ENCODE measurements at places on chromosomes 3 and 15.
A peak's percentile ranks its signal among the peaks of the same experiment; 100 is the strongest.

DNA sequence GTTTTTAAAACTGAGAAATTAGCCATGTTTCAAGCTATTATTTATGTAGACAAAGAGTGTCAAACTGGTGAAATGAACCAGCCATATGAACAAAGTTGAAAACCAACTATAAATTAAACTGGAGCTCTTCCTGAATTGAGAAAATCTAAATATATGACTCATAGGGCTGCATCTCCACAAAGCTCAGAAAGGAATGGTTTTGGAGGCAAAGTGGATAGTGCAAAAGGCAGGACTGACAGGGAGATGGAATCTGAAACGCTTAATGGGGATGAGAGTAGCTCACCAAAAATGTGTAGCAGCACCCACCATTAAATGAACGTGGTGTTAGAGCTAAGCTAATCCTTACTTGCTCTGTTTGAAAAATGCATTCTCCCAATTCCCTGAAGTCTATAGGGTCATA lies 1066.0 kb downstream of the AGBL1 start:
- ATAC-seq, result peak; percentile 27

DNA sequence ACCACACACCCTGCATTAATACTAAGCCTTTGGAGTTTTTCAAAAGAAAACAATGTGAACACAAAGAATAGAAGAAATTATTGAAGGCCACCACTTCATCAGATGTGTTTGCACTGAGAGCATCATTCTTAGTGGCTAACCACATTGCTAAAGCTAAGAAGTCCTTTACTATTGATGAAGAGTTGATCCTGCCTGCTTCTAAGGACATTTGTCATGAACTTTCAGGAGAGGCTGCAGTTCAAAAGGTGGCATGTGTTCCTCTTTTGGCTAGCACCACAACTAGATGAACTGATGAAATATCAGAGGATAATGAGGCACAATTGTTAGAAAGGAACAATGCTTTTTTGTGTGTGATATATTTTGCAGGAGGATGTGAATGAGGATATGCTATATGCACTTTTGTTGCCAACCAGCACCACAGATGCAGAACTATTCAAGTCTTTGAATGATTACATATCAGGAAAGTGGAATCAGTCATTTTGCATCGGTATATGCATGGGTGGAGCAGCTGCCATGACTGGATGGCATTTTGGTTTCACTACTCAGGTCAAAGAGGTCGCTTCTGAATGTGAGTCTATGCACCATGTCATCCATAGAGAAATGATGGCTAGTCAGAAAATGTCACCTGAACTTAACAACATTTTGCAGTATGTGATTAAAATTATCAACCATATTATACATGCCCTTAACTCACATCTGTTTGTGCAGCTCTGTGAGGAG lies 2.5 kb upstream of the EID1 start:
- no peak for ATAC-seq

DNA sequence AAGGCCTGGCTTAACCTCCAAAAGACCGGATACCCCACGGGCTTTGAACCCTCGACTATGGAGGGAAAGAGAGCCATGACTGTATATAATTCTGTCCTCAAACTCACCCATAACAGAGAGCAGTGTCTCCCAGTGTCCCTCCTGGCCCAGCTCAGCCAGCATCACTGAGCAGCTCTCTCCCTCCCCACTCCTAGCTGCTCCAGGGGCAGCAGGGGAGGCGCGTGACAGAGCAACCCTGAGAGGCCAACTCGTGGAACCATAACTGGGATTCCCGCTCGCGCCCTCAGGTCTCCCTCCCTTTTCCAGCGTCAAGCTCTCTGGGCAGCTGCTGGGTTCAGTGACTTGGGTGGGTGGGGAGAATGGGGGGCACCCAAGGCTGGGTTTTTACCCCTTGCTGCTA lies 561 bp upstream of the CPLX3 start:
- no peak for ATAC-seq

- peak; percentile 81 for ATAC-seq
Measured at GRCh38 chr3:38655708-38656300, 6.3 kb upstream of the SCN5A start.

DNA sequence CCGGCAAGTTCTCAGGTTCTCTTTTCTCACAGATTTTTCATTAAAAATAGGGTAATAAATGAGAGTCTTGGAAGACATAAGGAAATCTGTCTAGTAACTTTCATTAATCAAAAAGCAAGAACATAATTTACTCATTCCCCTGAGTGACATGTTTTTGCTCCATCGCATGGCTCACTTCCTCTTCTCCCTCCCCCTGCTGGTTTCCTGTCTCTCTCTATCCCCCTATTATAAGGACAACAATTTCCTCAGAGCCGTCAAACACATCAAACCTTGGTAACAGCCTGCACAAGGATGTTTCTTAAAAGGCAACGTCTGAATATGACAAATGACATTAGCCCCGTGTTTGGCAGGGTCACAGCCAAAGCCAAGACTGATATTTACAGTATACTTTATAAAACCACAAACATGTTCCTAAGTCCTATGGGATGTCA lies 1149.6 kb downstream of the IGSF11 start:
- ATAC-seq, result peak; percentile 52

DNA sequence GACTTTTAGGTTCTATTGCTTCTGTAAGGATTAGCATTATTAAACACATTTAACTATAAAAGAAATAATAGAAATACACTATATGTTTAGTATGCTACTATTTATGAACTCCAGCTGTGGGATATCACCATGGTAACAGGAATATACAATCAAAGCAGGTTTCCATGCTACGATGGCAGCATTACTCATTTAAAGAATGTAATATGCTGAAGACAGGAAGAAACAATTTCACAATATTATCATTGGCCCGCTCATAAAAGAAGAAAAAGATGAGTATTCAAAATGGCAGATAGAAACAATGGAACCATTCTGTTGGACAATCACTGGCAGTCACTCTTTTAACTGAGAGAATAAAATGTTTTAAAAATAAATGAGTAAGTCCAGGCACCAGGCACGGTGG lies 153.4 kb downstream of the CBLB start:
- ATAC-seq, result peak; percentile 51

DNA sequence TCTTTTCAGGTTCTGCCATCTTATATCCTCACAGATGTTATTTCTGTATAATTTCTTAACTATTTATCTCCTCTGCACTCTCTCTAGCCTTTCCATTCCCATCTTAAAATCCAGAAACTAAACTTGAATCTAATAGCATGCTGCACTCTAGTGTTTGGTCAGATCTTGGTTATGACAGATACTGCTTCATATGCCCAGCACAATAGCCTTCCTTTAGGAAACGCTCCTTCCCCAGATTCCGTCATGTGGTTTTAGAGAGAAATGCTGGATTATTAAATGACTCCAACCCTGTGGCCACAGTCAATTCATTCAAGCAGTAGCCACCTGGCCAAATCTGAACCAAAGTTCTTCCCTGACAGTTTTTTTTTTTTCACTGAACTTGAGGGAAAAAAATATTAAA lies 19.4 kb downstream of the RASGRP1 start:
- ATAC-seq, result no peak

GRCh38 chr3:80553211-80553610 lies 785.4 kb upstream of the ROBO1 start:
- ATAC-seq, result no peak

- no peak for ATAC-seq
Measured at GRCh38 chr15:47422881-47423665, 294.2 kb upstream of the SEMA6D start.

DNA sequence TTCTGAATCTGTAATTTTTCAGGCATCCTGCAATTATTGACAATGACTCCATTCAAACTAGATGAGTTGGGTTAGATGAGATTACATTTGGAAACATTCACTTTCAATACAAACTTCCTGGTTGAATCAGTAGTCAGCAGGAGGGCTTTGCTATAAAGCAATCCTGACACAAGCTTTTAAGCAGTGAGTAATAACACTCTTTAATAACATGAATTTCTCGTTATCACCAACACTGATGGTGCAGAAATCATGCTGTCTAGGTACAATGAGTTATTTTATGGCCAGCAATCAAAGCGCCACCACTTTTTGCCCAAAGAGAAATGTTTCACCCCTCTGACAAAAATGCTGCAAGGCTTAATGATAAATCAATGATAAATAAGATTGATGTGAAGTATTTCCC lies 474.8 kb upstream of the CNTN4 start:
- no peak for ATAC-seq

DNA sequence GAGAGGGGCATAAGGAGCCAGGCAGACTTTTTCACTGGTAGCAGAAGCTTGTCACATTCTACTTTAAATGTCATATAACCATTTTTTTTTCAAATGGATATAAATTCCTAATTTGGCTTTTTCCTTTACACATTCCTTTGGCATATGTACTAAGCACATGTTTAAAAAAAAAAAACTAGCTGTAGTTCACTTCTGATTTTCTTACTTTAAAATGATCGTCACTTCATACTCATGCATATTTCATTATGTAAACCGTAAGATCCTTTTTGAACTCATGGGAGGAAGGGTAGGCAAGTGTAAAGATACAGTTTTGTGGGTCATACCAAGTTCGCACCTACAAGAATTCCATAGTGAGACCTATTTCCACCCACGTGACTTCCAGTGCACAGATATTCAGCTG lies 45.1 kb upstream of the BFSP2 start:
- ATAC-seq, result no peak

- ATAC-seq, result no peak
Measured at GRCh38 chr15:75025548-75026260, 2.3 kb downstream of the PPCDC start.

GRCh38 chr3:141103503-141103902 lies 52.4 kb downstream of the SPSB4 start:
- ATAC-seq, result no peak

- no peak for ATAC-seq
Measured at GRCh38 chr15:45790325-45790943, 155.6 kb downstream of the SQOR start.

DNA sequence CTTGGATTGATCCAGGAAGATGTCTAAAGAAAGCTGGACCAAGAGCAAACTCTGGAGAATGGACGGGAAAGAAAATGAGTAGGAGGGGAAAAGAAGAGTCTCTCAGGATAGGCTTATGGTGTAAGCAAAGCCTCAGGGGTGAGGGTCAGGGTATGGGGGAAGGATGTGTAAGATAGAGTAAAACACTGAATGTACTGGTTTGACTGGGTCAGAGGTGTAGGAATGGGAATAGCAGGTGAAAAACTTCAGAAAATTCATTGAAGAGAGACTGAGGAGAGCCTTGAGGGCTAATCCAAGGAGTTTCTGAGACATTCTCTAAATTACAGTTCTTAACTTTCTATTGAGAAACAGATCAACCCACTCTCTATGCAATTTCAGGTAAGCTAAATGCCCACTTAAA lies 857.3 kb downstream of the FHIT start:
- no peak for ATAC-seq

- no peak for ATAC-seq
Measured at GRCh38 chr3:197312431-197312830, 14.0 kb upstream of the DLG1 start.

GRCh38 chr3:94176988-94177745 lies 114.3 kb downstream of the NSUN3 start:
- ATAC-seq, result no peak

DNA sequence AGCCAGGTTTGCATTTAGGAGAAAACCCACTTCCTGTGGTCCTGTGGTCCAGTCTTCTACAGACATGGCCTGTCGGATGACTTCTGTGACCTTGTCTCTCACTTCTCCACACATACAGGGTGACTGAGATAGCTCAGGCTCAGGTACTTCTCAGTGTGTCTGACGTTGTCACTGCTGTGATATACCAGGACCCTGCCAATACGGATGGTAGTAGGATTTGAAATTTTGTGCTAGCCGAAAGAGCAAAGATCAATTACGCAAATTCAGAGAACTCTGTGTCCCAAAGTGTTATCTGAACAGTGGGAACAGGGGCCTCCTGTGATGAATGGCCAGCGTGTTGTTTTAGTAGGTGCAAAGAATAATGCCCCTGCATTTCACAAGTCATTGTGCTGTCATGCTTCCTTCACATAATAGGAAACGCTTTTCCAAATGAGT lies 128.9 kb downstream of the MCTP2 start:
- no peak for ATAC-seq

- ATAC-seq, result no peak
Measured at GRCh38 chr3:13074006-13074375, 762 bp upstream of the IQSEC1 start.

- ATAC-seq, result no peak
Measured at GRCh38 chr15:72411111-72411510, 13.0 kb downstream of the TMEM202 start.

GRCh38 chr15:63308947-63309346 lies 31.5 kb downstream of the APH1B start:
- ATAC-seq, result no peak

DNA sequence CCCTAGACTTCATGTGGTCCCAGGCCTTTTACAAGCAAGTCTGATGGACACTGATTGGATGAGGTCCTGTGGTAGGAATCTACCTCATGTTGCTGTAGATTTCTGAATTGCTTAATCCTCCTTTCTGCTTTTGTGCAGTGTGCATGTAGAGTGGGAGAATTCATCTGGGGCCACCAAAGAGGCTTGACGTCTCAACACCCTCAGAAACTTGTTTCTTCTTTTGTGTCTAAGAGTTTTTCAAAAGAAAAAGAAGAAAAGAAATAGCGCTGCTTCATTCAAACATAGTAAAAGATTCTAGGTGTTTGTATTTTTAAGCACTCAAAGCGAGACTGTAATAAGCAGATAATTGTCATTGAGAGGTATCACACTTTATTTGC lies 46.2 kb downstream of the NR1D2 start:
- no peak for ATAC-seq

DNA sequence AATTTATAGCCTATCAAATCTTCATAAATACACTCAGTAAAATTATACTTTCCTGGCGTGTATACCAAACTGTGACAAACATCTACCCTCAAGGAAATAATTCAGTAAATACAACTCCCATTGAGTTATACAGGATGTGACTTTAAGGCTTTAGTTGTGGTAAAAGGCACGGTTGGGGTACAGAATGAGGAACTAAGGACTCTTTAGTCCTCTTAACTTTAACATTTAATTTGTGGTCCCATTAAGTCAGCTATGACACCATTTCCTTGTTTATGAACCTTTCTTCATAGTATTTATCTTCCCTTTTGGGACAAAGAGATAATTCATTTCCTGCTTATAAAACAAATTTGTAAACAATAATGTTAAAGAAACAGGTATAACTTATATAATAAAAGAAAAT lies 30.2 kb downstream of the IFT80 start:
- no peak for ATAC-seq

GRCh38 chr15:35583863-35584528 lies 38.0 kb upstream of the DPH6 start:
- ATAC-seq, result no peak

DNA sequence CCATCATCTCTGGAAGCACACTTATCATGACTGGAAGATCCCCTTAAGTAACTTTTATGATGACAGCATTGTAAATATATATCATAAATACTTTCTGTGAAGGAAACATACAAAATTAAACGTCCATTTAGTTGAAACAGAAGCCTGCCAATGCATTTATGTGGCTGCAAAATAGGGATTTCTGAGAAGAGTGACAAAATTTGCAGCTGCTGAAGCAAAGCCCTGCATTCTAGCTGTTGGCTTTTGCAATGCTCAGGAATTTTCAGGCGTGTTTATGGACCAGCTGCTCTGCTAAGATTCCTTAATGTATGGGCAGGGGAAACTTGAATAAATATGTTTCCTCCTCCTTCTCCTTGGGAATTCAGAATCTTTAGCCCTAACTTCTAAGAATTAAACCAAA lies 137.3 kb downstream of the CACNA2D3 start:
- no peak for ATAC-seq
